ENCODE measurements at places on chromosomes 16 and 17. TPM values are rescaled to one million over a fixed set of nuclear protein-coding genes. Genes with fewer than 3 reads are reported as not detected.

DNA sequence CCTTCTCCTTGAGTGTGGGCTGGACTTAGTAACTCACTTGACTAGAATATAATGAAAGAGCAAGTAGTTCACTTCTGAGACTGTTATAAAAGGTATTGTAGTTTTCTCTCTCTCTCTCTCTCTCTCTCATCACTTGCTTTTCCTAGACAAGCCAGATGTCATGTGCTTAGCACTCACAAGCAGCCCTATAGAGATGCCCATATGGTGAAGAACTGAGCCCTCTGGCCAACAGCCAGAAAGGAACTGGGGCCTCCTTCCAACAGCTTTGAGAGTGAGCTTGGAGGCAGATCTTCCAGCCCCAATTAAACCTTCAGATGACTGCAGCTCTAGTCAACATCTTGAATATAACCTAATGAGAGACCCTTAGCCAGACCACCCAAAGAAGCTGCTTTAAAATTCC, 440.5 kb downstream of the GRIN2A start:
- DNase-seq, result no peak

DNA sequence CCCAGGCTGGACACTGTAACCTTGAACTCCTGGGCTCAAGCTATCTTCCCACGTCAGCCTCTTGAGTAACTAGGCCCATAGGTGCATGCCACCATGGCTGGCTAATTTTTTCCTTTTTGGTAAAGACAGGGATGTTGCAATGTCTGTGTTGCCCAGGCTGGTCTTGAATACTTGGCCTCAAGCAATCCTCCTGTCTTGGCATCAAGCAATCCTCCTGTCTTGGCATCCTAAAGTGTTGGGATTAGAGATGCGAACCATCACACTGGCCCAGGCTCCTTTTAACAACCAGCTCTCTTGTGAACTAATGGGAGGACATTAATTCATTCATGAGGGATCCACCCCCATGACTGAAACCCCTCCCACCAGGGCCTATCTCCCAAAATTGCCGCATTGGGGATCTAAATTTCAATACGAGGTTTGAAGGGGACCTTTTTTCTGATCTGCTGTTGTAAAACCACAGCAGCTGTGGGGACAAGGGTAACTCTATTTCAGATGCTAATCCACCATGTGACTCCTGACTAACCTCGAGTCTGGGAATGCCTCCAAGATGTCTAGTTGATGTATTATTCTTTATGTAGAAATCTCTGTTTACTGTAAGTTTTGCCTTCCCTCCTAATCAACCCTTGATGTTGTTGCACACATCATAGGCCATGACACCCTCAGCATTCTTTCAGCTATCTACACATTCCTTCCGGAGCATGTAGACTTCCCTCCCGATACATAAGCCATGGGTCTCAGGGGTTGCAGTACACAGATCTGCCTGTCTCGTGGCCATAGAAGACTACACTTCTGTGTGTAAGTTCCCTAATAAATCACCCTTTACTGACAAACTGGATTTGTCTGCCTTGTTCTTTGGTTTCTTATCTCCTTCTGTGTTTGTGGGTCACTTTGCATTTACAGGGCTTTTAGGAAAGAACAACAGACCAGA, 37.6 kb downstream of the RNF112 start:
- peak; percentile 99 for DNase-seq

- peak; percentile 46 for DNase-seq
Measured at GRCh38 chr17:82887255-82888164, 47.7 kb upstream of the ZNF750 start.

DNA sequence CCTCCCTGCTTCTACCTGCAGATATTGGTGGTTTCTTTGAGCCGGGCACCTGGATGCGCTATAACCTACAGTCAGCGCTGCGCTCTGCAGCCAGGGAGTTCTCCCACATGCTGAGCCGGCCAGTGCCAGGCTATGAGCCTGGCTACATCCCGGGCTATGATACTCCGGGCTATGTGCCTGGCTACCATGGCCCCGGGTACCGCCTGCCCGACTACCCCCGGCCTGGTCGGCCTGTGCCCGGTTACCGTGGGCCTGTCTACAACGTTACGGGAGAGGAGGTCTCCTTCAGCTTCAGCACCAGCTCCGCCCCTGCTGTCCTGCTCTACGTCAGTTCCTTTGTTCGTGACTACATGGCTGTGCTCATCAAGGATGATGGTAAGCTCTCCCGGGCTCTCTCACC, 13.2 kb downstream of the CNTNAP1 start:
- no peak for DNase-seq

GRCh38 chr17:67834634-67835033, 9.3 kb downstream of the BPTF start:
- DNase-seq, result no peak

GRCh38 chr17:57278740-57279387, 22.5 kb downstream of the MSI2 start:
- DNase-seq, result no peak

DNA sequence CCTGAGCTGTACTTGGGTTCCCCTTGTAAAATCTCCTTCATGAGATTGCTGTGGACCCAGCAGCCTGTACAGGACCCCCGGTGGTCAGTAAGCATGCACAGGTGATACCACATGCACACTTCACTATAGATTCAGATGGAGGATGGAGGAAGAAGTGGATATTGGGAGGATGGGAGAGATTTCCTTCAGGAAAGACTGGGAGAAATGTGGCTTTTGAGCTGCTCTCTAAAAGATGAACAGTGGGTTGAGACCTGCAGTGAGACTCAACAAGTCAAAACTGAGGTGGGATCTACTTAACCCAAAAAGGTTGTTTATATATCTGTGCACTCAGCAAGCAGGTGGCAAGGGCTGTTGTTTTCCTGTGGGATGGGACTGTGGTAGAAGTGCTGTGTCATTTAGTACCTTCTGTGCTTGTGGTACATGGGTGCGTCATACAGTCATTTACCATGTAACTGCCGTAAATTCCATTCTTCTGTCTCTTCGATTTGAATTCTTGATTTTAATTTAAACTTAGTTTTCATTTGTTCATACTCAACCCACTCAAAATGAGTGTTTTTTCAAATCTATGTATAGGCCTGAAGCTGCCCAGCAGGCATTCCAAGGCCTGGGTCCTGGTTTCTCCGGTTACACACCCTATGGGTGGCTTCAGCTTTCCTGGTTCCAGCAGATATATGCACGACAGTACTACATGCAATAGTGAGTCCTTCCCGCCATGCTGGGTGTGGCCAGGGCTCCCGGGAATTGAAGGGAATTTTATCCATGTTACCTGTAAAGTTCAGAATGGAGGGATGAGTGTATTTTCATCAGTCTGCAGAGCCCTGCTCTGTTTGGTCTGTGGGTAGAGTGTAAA, 6.9 kb downstream of the HERPUD1 start:
- no peak for DNase-seq

DNA sequence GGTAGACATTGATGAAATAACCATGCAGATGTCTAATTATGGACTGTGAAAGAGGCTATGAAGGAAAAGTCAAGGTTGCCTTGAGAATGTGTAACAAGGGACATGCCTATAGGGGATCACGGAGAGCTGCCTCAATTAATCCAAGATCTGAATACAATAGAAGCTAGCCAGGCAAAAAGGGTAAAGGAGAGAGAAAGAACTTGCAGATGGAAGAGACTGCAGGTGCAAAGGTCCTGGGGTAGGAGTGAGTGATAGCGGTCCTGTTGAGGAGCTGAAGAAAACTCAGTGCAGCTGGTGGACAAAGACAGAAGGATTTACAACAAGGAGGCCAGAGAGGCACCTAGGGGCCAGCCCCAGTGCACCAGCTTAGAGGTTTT, 15.9 kb upstream of the TNS4 start:
- no peak for DNase-seq

ATP2A1 gene
- 0.63 TPM for polyA plus RNA-seq

NOD2 gene
- polyA plus RNA-seq, result not detected

GRCh38 chr16:966505-966904, 4.3 kb downstream of the LMF1 start:
- DNase-seq, result no peak

GRCh38 chr16:89350701-89351380, 133.3 kb downstream of the ZNF778 start:
- peak; percentile 63 for DNase-seq

GRCh38 chr17:8667421-8667820, 36.9 kb upstream of the MYH10 start:
- DNase-seq, result no peak

RECQL5 gene
- polyA plus RNA-seq, result 23.7 TPM

DNA sequence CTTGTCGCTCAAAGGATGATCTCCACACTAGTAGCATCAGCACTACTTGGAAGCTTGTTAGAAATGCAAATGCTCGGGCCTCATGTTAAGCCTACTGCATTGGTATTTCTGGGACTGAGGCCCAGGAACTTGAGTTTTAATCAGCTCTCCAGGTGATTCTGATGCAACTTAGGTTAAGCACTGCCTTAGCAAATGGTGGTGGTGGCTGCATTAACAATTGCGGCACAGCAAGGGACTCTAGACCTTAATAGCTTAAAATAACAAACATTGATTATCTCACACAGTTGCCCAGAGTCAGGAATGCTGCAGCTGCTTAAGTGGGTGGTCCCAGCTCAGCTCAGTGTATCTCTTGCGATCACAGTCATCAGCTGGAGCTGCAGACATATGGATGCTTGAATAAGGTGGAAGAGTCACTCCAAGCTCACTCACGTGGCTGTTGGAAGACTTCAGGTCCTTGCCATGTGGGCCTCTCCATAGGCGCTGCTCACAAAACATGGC, 25.8 kb downstream of the HS3ST3A1 start:
- peak; percentile 80 for DNase-seq

DNA sequence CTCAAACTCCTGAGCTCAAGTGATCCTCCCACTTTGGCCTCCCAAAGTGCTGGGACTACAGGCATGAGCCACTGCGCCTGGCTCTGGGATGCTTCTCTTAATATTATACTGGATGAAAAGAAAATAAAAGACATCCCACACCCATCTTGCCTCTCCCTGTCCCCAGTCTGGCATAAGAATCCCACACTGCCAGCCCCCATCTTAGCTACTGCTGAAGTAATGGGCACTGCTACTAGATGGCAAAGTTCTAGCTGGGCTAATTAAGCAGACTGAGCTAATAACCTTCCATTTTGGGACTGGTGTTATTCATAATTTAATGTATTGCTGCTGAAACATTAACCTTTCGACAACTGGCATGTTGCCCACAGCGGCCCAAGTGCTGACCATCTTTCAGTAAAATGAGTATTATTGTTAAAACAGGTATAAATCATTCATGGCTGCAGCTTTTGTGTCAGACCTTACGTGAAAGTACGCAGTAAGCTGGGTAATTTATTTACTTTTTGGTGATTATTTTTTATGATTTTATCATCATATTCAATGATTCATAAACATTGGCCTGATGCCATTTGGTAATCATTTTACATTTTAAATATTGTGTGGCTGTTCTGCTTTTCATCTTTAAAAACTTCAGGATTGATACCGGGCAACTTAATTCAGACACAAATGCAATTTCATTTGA, 47.4 kb upstream of the ZFHX3 start:
- DNase-seq, result peak; percentile 6

GRCh38 chr17:51344532-51344931, 84.2 kb downstream of the UTP18 start:
- DNase-seq, result no peak

DNA sequence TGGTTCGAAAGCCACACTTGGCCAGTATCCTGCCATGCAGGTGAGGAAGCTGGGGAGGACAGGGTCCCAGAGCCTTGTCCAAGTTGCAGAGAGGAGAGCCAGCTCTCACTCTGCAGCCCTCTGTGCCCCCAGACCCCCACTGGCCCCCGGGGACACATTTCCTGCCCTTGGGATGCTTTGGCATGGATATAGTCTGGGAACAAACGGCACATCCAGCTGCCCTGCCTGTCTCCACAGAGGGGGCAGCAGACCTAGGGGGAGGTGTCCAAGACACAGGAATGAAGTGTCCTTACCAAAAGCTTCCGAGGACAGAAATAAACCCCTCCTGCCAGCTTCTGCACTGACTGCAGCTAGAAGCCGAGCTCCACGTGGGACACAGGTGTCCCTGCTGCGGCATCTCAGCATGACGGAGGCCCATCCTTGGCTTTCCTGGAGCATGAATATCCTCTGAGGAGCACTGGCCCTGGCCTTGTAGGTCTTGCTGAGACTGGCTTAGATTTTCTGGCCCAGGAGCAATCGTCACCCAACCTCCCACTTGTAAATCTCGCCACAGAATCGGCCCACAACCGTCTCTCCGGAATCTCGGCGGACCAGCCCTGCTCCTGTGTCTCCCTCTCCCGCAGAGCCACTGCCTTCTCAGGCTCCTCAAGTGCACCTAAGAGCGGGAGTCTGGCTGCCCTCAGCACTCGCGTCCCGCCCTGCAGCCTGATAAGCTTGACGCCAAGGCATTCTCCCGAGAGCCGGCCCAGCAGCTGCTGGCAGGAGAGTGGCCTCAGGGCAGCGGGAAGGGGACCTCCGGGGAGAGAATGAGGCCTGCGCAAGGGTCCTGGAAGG, 1.1 kb upstream of the CAPN15 start:
- DNase-seq, result peak; percentile 40

DNA sequence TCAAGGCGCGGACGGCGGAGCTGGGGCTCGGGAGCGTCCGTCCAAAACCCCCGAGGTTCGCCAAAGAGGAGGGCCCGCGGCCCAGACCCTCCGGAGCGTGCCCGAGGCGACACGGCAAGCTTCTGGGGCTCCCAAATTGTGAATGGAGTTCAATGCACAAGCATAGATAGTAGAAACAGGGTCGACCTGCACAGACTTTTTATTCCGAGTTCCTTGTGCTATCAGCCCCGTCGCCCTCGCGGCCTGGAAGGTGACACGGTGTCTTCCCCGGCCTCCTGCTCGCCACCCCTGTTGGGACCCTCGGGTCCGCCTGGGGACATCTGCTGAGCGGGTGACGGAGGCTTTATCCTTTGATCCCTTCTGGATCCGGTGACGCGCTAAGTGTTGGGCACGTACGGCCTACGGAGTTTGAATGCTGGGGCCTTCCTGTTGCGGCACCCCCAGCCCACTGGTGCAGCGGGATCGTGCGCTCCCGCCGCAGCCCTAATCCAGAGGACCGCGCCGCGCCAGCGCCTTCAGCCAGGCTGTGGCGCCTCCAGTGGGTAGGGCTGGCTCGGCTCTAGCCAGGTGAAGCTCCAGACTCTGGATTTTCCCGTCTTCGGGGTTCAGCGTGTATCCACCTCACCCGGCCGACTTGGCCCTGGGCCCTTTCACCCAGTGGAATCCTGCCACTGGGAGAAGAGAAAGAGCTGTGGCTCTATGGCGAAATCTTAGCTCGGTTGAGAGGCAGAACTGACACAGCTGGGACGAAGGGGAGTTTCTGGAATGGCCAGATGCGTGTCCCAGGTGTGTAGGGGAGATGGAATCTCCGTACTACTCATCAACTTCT, 17.0 kb upstream of the NTN1 start:
- DNase-seq, result no peak

- DNase-seq, result no peak
Measured at GRCh38 chr17:35050170-35050569, 13.3 kb downstream of the RFFL start.

All from IMR-90 (cell line).